GM12878 (cell line): ENCODE measurements at places on chromosomes 4 and X. TPM values are rescaled to one million over a fixed set of nuclear protein-coding genes. Genes with fewer than 3 reads are reported as not detected.

GRCh38 chr4:150973626-150974251 lies 41.3 kb downstream of the LRBA start:
- no peak for DNase-seq

GRCh38 chr4:15702941-15703403 lies at the start of gene BST1:
BST1 (plus strand) TSS chr4:15703065; CDS start chr4:15703145, 80 bp downstream.
- no peak for DNase-seq

GRCh38 chr4:74230902-74231499 lies 73.1 kb downstream of the MTHFD2L start:
- DNase-seq: no peak

DNA sequence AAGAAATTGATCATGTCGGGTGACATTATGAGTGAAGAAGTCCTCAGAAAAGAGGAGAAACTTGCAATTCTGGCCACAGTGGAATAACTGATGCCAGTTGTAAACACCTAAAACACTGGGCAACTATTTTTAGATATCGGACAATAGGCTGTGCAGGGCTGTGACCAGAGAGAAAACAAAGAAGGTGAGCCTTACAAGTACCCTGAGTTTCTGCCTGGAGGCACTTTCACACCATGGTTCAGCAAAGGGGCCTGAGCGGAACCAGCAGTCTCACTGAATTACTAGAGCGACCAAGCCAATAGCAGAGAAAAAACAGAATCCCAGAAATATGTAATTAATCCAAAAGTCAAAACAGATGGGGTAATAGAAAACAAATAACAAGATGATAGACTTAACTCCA lies 11.2 kb downstream of the IRAK1 start:
- DNase-seq: no peak

FAM114A1 gene
- total RNA-seq: 5.0 and 5.4 TPM in 2 replicates

DNA sequence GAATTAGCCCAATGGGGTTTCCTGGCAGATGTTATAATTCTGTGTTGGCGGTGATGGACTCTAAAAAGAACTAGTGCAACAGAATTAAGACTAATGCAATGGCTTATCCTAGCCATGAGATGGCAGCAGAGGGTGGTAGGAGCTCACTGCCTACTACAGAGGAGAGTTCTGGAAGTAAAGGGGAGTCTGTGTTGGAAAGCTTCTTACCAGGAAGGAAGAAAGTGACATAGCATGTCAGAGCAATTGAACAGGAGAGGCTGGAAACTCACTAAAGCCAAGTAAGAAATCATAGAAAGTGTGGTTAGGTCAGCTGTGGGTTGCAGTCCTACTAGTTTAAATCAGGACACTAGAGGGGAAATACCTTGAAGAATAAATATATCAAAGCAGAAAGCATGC lies 6.3 kb upstream of the TRPC5OS start:
- peak; percentile 19 for DNase-seq

DNA sequence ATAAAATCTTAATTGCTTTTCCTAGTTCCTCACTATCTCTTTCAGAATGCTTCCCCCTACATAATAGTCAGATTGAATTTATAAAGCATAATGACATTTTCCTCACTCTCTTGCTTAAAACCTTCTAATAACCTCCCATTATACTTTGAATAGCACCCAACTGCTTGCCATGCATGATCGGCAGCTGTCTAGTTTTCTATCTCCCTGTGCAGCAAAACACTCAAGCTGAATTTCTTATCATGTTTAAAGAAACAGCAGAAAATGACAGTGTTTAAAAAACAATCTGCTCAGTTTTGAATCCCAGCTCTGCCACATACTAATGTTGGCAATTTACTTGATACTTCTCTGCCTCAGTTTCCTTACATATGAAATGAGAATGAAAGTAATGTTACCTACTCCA lies 947.1 kb upstream of the HS3ST1 start:
- DNase-seq: no peak

GRCh38 chr4:119678761-119679160 lies 50.2 kb upstream of the PDE5A start:
- DNase-seq: no peak

- DNase-seq: no peak
Measured at GRCh38 chrX:124232523-124233201, 99.8 kb upstream of the TEX13D start.
